MG63 (cell line): ENCODE measurements at places on chromosomes 7 and 10. TPM values are rescaled to one million over a fixed set of nuclear protein-coding genes. Genes with fewer than 3 reads are reported as not detected.

DNA sequence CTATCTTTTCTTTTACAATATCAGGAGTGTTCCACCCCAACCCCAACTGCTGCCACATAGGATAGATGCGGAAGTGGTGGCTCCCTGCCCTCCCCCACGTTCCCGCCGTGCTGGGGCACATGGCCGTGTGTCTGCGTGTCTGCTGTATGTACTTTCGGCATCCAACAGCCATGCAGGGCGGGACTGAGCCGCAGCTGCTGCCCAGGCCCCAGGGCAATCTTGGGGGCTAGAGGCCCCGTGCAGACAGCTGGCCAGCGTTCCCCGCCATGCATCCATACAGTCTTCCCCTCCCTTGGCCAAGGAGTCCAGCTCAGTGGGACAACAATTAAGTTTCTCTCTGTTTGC lies 162.7 kb downstream of the DGKB start:
- DNase-seq = no peak

DNA sequence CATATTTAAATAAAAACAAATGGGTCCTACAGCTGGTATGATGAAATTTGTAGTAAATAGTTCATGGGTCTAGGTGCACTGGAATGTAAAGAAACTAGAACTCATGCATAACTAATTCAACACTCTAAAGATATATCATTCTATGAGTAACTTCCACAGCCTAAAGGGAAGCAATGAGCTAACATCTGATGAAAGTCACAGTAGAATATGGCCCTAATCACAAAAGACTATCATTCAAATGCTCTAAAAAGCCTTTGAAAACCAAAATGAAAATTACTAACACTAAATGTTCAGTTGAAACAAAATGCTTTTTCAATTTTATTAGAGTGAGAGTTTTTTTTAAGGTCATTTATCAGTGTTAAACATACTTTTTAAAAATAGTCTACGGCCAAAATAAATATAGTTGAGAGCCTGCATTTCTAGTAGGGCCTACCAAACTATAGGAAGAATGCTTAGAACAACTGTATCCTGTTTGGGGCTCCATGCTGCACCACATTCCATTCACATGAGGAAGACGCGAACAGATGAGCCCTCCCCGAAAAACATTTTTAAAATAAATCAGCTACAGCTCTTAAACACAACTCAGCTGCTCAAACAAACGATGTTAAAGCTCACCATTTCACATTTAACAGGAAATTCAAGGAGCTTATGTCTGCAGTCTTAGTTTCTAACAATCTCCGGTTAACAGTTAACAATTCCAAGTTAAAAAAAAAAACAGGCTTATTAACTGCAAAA lies 134.5 kb downstream of the NRBF2 start:
- DNase-seq = peak; percentile 65

The BLOC1S2 gene
- 43.0 and 74.3 TPM in 2 replicates for total RNA-seq

The GRID2IP gene
- not detected in 2 replicates for total RNA-seq

DNA sequence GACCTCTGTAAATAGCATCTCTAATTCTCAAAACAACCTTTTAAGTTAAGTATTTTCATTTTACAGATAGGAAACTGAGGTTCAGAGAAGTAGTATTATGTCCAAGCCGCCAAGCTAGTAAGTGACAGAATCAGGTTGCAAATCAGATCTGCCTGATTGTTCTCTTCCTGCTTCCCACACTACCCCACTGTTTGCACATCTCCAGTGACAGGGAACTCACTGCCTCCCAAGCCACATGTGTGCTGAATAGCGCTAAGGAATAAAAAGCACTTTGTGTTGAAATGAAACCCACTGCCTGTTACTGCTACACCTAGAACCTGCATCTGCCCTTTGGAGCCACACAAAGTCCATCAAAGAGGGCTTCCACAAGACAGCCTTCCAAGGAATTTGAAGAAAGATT lies 45.1 kb upstream of the WDR11 start:
- DNase-seq = no peak

DNA sequence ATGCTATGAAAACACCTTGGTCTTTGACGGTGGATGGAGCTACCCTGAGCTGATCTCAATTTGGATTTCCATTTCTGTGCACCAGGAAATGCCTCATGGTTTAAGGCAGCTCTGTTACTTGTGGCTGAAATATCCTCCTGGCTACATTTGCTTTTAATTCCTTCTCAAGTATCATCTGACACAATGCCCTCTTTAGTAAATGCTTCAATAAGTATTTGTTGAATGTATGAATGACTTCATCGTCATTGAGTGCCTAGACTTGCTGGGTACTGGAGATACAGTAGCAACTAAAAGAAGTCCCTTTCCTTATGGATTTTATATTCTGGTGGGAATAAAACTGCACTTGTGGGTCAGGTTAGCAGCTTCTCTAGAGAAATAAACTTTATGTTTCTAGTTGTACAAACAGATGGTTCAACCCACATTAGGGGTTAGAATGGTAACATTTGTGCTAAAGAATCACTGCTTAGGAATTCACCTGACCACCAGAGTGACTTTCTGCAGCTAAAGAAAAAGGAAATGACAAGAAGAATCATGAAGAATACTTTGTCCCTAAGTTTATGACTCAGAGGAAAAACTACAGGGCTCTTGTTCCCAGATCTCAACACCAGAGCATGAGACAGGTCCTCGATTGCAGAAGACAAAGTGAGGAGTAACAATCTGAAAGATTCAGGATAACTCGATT lies 21.8 kb upstream of the SMNDC1 start:
- no peak for DNase-seq

The PPIF gene
- total RNA-seq = 42.3 and 53.5 TPM in 2 replicates

DNA sequence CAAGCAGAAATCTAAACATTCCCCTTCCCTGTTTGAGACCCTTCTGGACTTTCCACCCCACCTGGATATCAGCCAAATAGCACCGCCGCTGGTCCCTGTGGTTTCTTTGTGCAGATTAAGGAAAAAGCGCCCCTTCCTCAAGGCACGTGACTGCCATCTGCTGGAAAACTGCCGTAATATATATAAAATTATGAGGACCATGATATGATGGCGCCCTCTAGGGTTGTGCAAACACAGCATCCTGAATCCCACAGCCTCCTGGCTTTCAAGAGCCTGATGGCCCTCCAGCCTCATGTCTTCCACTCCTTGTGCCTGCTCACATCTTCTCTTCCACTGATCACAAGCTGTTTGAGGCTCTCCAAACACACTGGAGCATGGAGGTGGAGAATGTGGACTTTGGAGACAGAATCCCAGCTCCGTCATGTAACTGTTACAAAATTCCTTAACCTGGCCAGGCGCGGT lies 121.3 kb downstream of the MYL10 start:
- no peak for DNase-seq

- peak; percentile 33 for DNase-seq
These were observed 132.1 kb downstream of the NRBF2 start for GRCh38 chr10:63265222-63265617.

- DNase-seq = peak; percentile 53
These were observed 634 bp downstream of the HECW1 start for GRCh38 chr7:43112941-43113621.

- no peak for DNase-seq
These were observed 18.6 kb upstream of the MTPN start for GRCh38 chr7:135995748-135996147.

DNA sequence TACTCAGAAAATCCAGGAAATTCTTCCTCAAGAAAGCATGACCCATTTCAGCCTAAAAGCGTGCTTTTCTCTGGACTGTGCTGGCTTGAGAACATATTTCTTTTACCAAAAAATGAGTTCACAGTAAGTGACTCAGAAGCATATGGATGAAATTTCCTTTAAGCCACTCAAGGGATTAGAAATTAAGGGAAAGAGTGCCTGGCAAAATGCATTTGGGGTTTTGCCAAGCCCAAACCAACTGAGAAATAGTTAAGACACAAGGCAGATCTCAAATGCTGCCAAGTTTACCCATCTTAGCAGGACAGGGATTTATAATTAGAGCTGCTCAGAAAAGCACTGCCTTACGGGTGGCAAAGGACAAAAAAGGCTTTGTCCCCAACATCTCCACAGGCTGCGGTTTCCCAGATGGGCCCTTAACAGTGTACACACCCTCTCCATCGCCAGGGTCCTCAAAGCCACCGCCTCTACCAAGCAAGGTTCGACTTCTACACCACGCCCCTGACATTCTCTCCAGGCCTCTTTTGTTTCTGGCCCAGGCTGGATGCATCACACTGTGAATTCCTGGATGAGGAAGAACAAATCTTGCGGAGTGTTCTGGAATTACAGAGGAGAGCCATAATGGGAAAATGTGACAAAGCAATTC lies 30.1 kb upstream of the CDHR3 start:
- DNase-seq = peak; percentile 71
